ENCODE measurements at places on chromosomes 6 and 20.
A peak's percentile ranks its signal among the peaks of the same experiment; 100 is the strongest.

GRCh38 chr20:61303675-61304074 is 51.6 kb downstream of the CDH4 start:
- DNase-seq: no peak

- peak; percentile 97 for DNase-seq
These were observed 198.6 kb upstream of the THBS2 start for GRCh38 chr6:169452117-169452868.

GRCh38 chr20:53258741-53259140 is 286.6 kb downstream of the TSHZ2 start:
- DNase-seq: no peak

- no peak for DNase-seq
These were observed 31.5 kb upstream of the RANBP9 start for GRCh38 chr6:13742961-13743735.

DNA sequence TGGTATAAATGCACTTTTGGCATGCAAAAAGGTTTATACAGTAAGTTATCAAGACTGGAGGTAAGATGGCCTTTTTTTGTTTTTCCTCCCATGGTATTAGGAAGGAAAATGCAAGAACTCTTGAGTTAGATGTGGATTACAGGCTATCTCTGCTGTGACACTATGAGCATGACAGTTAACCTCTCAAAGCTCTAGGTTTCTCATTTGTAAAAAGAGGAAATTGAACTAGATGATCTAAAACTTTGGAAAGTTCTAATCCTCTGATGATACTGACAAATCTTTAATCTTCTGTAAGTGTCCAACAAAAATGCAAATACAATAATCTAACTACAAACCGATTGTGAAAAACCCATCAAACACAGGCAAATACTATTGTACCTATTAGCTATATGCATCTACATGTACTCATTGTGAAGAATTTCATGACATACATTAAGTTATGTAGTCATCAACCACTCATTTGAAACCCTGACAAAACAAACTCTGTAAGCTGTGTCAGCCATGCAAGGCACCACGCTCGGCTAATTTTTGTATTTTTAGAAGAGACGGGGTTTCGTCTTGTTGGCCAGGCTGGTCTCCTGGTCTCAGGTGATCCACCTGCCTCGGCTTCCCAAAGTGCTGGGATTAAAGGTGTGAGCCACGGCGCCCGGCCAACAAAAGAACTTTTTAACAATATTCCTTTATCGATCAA is 4.2 kb downstream of the CDK19 start:
- DNase-seq: no peak

DNA sequence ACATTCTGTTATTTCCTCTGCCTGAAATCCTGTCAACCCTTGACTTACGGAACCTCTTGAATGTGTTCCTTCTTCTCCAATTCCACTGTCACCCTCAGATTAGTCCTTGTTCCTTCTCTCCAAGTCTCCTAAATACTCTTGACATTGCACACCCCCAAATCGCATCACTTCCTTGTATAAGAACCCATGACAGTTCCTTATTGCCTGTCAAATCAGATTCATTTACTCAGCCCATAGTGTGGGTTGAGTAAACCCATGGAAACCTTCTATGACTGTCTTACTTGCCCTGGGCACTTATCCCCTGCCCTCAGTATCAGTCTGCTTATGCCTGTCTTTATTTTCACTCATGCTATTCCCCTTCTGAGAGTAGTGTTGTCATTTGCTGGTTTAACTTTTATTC is 40.5 kb downstream of the ARMC2 start:
- no peak for DNase-seq

DNA sequence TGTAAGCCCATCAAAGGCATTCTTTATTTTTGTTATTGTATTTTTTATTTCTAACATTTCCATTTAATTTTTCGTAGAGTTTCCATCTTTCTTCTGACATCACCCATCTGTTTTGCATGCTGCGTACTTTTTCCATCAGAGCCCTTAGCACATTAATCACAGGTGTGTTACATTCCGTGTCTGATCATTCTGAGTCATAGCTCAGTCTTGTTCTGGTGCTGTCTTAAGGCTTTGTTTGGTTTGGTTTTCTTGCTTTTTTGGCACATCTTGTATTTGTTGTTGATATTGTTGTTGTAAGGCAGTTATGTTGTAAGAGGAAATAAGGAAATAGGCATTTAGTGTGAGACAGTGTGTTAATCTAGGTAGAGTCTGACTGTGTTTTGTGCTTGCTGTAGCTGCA is 214.6 kb upstream of the CDH4 start:
- no peak for DNase-seq

GRCh38 chr20:59977086-59977485 is 18.9 kb downstream of the CDH26 start:
- no peak for DNase-seq

DNA sequence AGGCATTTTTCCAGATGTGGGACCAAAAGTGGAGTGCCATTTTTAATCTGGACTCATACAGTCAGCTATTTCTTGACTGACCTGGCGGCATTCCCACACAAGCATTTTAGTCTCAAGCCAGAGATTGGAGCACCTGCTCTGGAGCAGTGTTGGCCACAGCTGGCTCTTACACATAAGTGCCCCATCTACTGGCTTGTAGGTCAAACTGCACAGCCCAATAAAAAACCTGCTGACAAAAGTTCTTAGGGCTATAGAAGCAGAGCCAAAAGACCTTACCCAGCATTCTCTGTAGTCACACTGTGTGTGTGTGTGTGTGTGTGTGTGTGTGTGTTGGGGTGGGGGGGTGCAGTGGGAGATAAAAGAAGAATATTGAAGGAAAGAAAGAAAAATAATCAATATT is 38.6 kb upstream of the SENP6 start:
- DNase-seq: peak; percentile 56

DNA sequence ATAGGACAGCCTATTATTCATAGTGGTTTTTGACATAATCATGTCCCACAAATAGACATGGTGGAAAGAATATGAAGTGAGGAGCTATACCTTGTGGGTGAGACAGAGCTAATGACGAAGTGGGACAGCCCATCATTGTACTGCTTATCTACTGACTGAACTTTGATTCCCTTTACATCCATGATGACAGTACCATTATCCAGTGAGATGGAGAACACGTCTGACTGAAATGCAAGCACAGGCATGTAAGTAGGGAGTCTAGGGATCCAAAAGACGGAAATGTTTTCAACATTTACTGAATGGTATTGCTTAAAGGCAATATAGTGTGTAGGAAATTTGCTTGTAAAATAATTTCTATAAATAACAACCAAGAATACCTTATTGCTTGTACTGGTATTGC is 43.5 kb downstream of the FAM229B start:
- no peak for DNase-seq

DNA sequence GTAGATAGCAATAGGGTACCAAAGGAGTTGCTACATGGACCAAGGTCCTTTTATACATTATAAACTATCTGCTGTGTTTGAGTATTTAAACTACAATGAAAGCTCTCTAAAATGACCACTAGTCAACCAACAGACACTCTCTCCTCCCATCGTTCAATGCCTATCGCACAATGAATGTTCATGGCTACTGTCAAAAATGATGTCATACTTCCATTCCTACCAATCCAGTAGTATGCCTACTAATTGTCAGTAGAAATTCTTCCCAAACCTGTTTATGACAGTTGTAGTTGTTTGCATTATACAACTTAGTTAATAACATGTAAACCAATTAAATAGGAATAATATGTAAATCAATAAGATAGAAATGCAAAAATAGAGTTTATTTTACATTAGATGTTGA is 39.0 kb upstream of the VSX1 start:
- no peak for DNase-seq

GRCh38 chr6:32622545-32623401 is 14.4 kb upstream of the HLA-DQA1 start:
- peak; percentile 71 for DNase-seq

DNA sequence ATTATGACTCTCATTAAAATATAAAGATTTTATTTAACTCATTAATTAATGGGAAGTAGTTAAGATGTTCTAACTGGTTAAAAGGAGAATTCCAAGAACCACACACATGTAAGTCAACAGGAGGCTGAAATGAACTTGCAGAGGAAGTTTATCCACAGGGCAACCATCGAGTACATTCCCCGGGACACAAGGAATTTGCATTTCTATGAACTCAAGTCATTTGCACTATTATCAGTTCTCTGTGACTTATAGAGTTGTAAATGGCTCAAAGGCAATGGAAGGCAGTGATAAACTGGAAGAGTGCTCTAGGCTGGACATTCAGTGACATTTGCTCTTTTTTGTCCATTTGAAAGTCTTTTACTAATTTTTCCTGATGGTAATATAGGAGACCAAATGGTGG is 97.4 kb downstream of the SNX5 start:
- DNase-seq: peak; percentile 42

- DNase-seq: peak; percentile 73
These were observed 338.7 kb downstream of the HTR1B start for GRCh38 chr6:77124604-77125003.

DNA sequence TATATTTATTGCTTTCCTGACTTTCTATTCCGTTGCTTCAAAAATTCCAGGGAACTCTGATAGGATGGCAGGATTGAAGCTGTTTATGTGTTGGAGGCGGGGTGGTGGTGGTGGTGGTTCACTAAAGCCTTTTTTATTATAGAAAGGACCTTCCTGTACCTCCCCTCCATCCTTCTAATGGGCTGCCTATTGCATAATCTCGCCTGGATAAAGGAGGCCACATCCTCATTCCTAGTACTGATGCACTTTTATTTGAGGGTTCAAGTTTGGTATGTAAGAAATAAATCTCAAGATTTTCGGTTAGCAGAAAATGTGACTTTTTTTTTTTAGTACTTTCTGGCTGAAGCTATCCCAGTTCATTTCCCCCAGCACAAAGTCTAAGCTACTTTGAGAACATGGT is 18.7 kb upstream of the CTAGE9 start:
- DNase-seq: no peak

DNA sequence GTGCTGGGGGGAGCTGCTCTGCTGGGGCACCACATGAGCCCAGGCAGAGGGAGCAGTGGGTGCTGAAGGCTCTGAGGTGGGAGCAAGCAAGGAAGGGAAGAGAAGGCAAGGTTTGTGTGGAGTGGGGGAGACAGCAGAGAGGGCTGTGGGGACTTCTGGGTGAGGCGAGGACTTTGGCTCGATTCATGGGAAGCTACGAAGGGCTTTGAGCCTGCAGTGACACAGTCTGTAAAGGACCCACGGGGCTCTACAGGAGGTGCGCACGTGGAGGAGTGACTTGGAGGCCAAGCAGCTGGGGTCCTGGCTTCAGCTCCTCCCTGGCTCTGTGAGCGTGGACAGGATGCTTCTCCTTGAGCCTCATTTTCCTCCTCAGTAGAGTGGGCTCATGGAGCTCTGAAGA is 29.1 kb upstream of the CSNK2A1 start:
- DNase-seq: no peak

DNA sequence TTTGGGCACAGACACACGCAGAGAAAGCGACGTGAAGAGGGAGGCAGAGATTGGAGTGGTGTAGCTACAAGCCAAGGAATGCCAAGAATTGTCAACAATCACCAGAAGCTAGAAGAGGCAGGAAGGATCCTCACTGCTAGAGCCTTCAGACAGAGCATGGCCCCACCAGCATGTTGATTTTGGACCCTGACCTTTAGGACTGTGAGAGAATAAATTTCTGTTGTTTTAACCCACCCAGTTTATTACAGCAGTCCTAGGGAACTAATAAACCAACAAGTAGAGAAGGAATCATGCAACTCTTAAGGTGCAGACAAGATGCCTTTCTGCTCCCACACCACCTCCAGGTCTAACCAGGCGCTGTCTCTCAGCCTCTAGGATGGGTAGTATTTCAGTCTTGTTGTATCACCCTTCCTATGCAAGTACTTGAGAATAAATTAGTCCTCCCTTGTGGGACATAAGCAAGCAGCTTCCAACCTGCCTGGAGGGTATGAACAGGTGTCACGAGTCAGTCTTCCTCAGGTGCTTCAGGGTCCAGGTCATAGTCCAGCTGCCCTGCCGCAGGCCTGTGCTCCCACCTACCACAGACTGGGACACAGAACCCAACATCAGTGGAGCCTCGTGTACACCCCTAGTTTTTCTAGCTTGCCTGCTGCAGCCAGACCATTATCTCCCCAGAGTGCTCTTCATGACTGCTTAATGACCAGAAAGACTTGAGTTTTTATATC is 46.4 kb upstream of the CCN2 start:
- peak; percentile 46 for DNase-seq

DNA sequence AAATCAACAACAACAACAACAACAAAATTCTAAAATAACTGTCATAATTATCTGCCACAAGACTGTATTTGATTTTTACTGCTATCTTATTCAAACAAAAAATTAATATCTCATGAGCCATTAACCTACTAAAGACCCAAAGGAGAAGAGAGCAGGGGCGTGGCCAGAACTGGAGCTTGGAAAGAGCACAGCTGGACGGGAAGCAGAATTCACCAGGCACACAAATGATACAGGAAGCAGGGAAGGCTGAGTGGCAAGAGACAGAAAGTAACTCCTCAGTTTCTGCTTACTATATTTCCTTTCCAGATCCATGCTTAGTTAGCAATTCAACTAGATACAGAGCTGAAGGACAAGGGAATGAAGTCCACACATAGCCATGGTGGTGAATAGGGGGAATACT is 54.4 kb downstream of the FKBP5 start:
- no peak for DNase-seq

DNA sequence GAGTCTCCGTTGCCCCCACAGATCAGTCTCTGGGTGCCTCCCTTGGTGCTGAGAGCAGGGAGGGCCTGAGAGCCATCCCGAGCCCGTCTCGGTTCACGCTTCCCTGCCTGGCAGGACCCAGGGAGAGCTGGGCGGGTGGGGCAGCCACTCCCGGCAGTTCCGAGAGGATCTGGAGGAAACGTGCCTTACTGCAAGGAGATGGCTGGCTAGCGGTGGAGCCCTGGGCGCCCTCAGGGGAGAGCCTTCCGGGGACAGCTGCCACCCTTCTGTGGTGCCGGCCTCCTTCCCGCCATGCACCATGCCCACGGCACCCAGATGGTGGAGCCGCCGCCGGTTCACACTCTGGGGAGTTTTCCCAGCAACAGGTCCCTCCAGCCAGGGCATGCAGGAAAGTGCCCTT is 45.8 kb upstream of the SLCO4A1 start:
- no peak for DNase-seq

GRCh38 chr6:40794586-40794985 is 207.4 kb upstream of the LRFN2 start:
- no peak for DNase-seq

DNA sequence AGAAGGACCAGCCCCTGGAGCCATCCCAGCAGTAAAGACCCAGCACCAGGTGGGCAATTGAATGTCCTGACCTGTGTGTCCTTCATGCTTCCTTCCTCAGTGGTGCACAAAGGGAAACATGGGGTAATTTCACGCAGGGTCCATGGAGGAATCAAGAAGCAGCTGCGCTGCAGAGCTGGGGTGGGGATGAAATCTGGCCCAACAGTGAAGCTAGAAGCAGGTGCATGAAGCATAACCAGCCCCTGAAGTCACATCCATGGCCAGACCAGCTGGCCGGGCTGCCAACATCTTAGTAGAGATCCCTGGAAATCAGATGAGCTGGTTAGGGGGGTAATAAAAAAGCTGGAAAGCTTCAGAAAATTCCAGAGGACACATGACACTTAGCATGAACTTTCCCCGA is 646.7 kb upstream of the DEFB115 start:
- no peak for DNase-seq

- DNase-seq: peak; percentile 61
These were observed 993 bp upstream of the NCOA7 start for GRCh38 chr6:125789576-125790357.

- DNase-seq: no peak
These were observed 70.2 kb downstream of the CDYL start for GRCh38 chr6:4846387-4846786.
